Uterine smooth muscle cell (primary cell): ENCODE measurements at places on chromosomes 13 and 19. TPM values are rescaled to one million over a fixed set of nuclear protein-coding genes. Genes with fewer than 3 reads are reported as not detected.

The SDHAF1 gene
- 9.6 and 11.1 TPM in 2 replicates for total RNA-seq

The SMIM44 gene
- total RNA-seq = not detected in 2 replicates

The CLIP3 gene
- 5.4 and 12.6 TPM in 2 replicates for total RNA-seq

The DMKN gene
- 14.1 and 21.9 TPM in 2 replicates for total RNA-seq

The ZNF253 gene
- 1.9 and 2.1 TPM in 2 replicates for total RNA-seq

The NCR1 gene
- not detected in 2 replicates for total RNA-seq

The IGFL1 gene
- not detected in 2 replicates for total RNA-seq

The SERP2 gene
- total RNA-seq = 6.9 and 7.9 TPM in 2 replicates

The SHISA7 gene
- total RNA-seq = not detected in 2 replicates

The ZNF878 gene
- total RNA-seq = 0.33 TPM in 1 of 2 replicates, not detected in the other

The OR10H4 gene
- not detected in 2 replicates for total RNA-seq

The GJA3 gene
- total RNA-seq = 0.44 and 0.87 TPM in 2 replicates

The SCN1B gene
- 4.0 and 4.1 TPM in 2 replicates for total RNA-seq

The NOVA2 gene
- total RNA-seq = under 0.01 TPM in 1 of 2 replicates, not detected in the other

The SRRM5 gene
- not detected in 2 replicates for total RNA-seq

The RAB3A gene
- 0.89 and 1.5 TPM in 2 replicates for total RNA-seq

The VSTM2B gene
- total RNA-seq = not detected in 2 replicates

The RINL gene
- total RNA-seq = 1.1 and 1.9 TPM in 2 replicates

The CFAP97D2 gene
- total RNA-seq = not detected in 2 replicates
